T-helper 9 cell (primary cell): ENCODE measurements at places on chromosomes 12 and 14.

DNA sequence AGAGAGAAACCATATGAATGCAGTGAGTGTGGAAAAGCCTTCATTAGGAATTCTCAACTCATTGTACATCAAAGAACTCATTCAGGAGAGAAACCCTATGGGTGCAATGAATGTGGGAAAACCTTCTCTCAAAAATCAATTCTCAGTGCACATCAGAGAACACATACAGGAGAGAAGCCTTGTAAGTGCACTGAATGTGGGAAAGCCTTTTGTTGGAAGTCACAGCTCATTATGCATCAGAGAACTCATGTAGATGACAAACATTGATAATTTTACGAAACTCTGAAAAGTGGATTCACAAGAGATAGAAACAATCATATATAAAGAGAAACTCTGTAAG lies 22.9 kb downstream of the ZNF268 start:
- DNase-seq, result no peak

GRCh38 chr12:73589220-73589619 lies 948.4 kb upstream of the ATXN7L3B start:
- DNase-seq, result no peak

DNA sequence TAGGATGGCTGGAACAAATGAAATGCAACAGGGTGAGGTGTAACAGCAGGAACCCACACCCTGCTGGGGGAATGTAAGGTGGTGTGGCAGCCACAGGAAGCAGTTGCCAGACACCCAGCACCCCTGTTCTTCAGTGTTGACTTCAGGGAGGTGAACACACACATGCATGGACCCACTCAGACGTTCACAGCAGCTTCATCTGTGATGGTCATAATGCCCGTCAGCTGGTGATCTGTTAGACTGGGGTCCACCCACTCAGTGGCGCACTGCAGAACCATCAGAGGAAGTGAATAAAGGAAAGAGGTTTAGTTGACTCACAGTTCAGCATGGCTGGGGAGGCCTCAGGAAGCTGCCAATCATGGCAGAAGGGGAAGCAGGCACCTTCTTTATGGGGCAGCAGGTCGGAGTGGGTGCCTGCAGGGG lies 22.7 kb upstream of the TEX22 start:
- no peak for DNase-seq

DNA sequence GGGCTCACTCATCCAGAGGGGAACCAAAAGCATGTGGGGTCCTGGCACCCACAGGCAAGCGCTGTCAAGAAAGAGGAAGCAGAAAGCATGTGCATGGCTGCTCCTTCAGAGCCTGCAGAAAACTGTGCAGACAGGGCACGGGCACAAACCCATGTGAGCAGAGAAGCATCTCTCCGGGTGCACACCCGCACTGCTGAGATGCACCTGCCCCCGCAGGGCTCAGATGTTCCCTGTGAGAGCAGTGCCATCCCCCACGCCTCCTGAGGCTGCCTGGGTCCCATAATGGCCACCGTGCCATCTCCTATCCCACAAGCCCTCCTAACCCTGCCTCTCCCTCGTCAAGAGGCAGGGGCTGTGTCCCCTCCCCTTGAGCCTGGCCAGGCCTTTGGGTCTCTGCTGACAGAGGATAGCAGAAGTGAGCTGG lies 32.3 kb upstream of the INF2 start:
- no peak for DNase-seq

GRCh38 chr14:38206689-38207376 lies 871 bp upstream of the SSTR1 start:
- DNase-seq, result no peak
